ENCODE measurements at places on chromosomes 2 and 18.

DNA sequence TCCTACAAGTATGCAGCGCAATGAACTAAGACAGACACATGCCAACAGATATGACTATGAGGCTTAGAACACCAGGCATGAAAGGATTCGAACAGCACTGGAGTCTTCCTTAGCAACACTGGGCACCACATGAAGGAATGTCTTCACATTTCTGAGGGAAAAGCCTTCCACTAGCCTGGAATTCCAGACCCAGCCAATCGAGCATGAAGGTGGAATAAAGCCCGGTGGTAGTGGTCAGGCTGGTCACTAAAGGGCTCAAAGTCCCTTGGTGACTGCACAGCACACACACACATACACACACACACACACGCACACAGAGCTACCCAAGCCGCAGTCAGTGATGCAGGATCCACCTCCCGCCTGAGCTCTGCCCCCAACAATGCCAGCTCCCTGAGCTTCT is 19.7 kb upstream of the SFXN5 start:
- DNase-seq = no peak

DNA sequence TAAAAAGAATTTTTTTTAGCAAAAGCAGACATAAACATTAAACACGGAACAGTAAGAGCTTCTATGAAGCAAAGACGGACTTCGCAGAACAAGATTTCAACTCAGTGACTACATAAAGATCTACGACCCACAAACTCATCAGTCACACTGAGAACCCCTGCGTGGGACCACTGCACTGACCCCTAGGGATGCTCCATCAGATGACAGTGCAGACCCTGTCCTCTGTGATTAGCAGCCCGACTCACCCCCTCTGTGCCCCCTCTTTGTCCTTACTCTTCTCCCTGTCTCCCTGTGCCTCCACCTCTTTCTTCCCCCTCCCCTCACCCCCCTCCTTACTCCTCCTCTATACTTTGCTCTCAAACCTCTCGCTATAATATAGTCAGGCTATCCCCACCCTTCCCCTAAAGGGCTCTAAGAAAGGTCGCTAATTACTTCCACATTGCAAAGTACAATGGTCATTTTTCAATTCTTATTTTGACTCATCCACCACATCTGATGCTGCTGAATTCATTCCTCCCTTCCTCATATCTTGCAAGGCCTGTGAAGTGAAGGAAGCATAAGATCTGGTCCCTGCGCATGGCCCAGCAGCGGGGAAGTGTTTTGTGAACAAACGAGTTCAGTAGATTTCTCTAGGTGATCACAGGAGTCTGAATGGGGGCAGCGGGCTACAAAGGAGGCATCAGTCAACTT is 89.3 kb downstream of the CABYR start:
- peak; percentile 77 for DNase-seq

DNA sequence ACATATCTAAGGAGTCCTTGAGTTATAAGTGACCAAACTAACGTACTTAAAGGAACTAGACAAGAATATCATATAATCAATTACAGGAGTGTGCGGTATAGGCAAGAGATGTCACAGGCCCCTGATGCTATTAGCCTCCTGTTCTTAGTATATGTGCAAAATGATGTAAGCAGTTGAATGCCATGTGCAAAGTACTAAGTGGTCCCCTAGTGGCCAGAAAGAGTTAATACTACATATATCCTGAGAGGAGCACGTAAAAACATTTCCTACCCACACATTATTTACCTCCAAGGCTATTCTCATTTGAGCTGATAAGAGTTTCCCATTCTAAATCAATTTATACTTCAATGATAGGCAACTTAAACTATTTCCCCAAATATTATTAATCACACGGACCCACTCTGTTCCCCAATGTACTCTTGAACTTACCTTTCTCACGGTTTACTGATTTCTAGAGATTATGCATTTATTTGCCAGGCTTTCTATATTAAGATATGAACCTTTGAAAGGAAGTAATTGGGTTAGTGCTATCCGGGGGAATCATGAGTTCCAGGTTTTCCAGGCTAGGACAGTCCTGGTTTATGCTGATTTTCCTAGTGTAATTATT is 158.0 kb upstream of the KLHL14 start:
- peak; percentile 13 for DNase-seq

- DNase-seq = no peak
Observed at GRCh38 chr2:200217320-200217719, 89.2 kb upstream of the SPATS2L start.

DNA sequence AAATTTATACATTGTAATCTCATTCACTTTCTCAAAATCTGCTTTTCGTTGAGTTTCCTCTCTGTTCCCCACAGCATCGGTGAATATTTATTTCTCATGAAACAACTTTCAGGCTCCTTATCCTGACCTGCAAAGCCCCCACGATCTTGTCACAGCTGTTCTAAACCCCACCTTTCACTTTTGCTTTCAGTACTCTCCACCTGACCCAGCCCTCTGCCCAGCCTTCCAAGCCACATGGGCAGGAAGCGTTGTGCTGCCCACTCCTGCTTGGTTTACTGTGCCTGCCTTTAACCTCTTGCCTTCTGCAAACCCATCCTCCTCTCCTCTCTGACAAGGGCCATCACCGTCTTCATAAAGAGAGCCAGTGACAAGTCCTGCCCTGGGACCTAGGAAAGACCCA is 262.5 kb downstream of the GALR1 start:
- no peak for DNase-seq

DNA sequence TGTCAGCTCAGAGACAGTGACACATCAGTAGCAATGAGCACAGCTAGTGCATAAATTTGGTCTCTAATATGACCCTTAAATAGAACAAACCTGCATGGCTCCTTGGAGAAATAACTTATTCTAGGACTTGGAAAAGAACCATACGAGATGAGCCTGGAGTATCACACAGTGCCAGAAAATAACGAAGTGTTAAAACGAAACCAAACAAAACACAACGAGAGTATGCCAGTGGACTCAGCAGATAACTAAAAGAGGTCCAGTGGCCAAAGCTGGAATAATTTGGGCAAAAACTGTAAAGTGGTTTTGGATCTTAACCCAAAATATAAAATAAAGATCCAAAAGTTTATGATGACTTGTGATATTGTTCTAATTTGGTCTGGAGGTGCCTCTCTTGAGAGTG is 1599.0 kb upstream of the LRRTM1 start:
- DNase-seq = no peak

- DNase-seq = peak; percentile 72
Observed at GRCh38 chr2:158391876-158392275, 64.7 kb downstream of the CCDC148 start.

DNA sequence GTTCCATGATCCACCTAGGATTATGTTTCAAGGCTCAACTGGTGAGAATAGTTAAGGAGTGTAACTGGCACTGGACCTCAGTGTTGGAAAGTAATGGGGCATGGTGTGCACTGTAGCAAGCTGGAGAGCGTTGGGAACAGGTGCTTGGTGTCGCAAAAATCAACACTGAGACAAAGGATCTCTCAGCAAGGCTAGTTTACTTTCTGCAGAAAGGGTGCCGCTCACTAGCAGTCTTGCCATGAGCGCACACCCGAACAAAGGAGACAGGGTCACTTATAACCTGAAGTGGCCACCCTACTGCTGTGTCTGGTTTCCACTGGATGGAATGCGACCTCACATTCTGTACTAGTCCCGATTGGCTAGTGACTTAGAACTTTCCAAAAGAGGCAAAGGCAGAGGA is 133.2 kb downstream of the TMEM17 start:
- DNase-seq = no peak

GRCh38 chr2:112685271-112685884 is 35.4 kb upstream of the NT5DC4 start:
- no peak for DNase-seq

DNA sequence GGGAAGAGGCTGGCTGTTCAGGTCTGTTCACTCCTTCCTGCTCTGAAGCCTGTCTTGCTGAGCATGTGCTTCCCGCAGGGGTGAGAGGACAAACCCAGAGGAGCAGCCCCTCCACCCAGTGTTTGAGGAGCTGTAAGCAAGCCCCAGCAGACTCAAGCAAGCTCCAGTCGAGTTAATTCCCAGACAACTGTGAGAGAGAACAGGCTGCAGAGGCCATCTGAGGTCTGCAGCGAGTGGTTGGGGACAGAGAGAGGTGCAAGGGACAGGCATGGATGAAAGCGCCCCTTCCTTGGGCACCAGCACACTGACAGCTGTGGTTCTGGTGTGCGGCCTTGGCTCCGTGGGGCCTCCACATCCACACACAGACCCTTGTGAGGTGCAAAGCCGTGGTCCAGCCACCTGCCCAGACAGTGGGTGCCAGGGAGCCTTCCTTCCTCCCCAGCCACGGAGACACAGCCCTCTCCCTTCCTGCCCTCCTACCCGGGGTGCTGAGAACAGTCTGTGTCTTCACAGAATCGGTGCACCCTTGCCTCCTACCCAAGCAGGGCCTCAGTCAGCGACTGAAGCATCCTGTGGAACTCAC is 36.2 kb downstream of the MAL start:
- no peak for DNase-seq

DNA sequence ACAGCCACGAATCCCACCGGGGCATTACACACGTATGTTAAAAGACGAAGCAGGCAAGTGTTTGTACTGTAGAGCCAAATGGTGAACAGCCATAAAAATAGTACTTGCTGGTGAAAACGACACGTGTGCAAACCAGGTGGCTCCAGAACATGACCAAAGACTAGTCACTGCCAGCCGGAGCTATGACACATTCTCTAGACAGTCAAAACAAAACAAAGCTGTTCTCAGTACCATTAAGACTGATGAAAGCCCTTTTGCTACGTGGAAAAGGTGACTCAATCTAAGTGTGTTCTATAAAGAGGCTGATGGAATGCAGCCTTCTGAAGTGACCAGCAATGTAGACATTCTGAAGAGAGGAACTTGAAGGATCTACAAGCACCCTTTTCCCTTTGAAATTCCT is 367.7 kb upstream of the NETO1 start:
- peak; percentile 98 for DNase-seq

DNA sequence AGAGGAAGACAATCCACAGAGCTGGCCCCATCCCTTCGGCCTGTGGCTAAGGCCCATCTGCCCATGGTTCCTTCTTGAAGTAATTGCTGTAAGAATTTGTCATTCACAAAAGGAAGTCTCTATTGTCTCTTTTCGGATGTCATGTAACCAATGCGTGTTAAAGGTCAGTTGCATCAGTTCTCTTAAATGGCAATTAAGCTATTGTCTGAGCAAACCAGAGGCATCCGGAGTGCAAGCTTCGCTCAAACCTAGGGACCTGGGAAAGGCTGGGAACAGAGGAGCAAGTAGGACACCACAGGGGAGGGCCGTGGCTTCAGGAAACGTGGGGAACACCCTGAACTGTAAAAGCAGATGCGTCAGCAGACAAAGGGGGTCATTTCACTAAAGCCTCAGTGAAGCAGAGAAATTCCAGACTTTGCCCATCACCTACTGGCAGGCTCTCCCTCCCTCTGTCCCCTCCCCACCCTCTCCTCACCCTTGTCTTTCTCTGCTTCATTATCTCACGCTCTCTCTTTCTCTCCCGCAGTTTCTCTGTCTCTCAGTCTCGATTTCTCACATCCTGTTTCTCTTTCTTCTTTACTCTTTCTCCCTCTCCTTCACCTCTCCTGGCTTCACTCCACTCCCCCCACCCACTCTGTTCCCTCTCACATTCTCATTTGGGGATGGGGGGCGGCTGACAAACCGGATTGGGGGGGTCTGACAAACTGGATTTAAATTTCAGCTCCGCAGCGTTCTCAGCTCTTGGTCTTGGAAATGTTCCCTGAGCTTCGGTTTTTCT is 204.6 kb upstream of the TNP1 start:
- no peak for DNase-seq

DNA sequence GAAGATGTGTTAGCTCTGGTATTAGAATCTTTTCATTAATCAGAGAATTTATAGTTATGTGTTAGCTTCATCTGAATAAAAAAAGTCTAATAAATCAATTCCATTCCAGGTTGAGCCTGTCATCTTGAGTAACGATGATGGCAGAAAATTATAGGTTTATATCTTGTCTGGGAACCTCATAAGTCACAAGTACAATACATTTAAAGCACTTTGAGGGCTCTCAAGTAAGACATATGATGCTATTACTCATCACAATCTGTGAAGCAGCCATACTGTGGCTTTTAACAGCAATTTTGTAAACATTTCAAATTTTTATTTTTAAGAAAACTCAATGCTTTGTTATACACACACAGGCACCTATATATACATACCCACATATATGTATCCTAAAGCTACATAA is 484.1 kb upstream of the VRK2 start:
- DNase-seq = no peak

GRCh38 chr2:133123904-133124303 is 444.4 kb downstream of the NCKAP5 start:
- no peak for DNase-seq

DNA sequence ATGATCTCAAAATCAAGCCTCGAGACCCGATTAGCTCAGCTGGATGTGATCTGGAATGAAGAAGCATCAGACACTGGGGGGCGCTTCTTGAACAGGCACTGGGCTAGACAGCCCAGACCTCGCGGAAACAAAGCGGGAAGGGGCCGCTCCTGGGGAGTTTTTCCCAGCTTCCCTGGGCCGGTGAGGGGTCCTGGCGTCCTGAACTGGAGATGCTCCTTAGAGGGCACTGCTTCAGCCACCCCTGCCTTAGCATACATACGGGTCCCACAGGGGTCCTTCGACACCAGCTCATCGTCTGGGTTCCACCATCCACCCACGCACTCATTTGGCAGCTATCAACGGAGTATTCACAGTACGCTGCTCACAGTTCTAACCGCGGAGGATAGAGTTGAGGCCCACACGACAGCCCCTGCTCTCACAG is 146.7 kb downstream of the TSN start:
- no peak for DNase-seq

- no peak for DNase-seq
Observed at GRCh38 chr2:151796774-151797173, 31.4 kb downstream of the ARL5A start.

DNA sequence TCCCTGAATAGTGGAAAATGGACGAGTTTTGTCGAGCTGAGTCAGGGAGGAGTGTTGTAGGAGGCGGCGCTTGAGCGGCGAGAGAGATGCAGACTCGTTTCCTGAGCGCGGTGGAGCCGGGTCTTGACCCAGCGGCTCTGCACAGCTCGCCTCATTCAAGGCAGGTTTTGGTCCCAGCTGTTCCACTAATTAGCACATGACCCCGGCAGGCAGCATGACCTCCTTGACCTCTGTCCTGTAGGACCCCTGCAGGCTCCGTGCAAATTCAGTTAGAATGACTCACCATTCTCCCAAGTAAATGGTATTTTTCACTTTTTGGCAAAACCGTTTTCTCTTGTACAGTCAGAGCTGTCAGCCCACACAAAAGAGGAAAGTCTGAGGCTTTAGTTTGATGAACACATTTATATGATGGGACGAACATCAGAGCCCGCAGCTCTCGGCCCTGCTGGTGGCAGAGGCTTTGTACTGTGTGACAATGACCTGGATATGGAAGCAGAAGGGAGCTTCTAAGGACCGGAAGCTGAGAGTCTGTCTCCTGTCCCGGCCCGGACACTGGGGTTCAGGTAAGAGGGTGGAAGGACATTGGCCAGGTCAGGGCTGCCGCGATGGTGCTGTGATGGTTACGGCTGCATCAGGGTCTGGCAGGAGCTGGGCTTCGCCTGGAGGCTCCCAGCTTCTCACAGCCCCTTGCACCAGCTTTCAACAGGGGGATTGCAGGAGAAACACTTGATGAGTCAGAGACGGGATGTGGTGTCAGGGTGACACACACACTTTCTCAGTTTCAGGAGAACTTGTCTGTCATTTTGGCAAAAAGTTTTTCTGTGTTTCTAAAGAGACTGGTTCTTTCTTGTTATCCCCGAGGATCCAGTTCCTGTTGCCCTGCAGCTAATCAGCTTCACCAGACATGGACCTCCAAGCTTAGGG is 29.9 kb upstream of the ALKAL2 start:
- DNase-seq = peak; percentile 17

- peak; percentile 40 for DNase-seq
Observed at GRCh38 chr2:219965287-219966194, 338.1 kb downstream of the SLC4A3 start.
